Right ventricle myocardium superior (tissue), 1 donor: ENCODE measurements at places on chromosomes 4 and X.

- no peak for DNase-seq
Observed at GRCh38 chrX:16867947-16868346, 2.2 kb downstream of the RBBP7 start.

- no peak for DNase-seq
Observed at GRCh38 chrX:10902001-10902400, 209.1 kb upstream of the HCCS start.

- no peak for DNase-seq
Observed at GRCh38 chr4:55159851-55160250, 34.5 kb upstream of the KDR start.

GRCh38 chr4:15015170-15015569 is 12.9 kb downstream of the CPEB2 start:
- DNase-seq: no peak
